ENCODE measurements at places on chromosomes 4 and X. TPM values are rescaled to one million over a fixed set of nuclear protein-coding genes. Genes with fewer than 3 reads are reported as not detected.

Gene PLK4
- 9.2 TPM for polyA plus RNA-seq

DNA sequence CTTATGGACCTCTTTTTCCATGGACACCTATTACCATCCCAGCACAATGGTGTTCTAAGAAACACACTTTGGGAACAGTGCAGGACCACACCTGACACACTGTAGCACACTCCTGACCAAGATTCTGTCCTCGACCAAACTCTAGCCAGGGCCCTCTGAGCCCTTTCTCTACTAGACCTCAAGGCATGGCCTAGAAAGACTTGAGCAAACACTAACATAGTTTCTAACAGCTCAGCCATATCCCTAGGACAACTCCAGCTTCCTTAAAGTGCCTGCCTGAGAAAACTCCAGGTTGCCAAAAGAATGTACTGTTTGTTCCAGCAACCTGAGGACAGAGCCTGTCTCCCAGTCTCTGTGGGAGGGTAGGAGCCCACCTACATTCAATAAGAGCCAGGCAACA lies 48.3 kb downstream of the QDPR start:
- H3K27ac ChIP-seq, result no peak overlapping the region
- H3K27me3 ChIP-seq, result peaks cover 2% of the 10 kb centered on the region
- DNase-seq, result no peak
- no peak overlapping the region for H3K4me3 ChIP-seq
- peaks cover 2% of the 10 kb centered on the region for H3K4me1 ChIP-seq

- H3K4me1 ChIP-seq, result no peaks in the 10 kb centered on the region
- no peak overlapping the region for H3K27ac ChIP-seq
- peak; percentile 69 for DNase-seq
- H3K27me3 ChIP-seq, result no peaks in the 10 kb centered on the region
- H3K36me3 ChIP-seq, result no peaks in the 10 kb centered on the region
- H3K4me3 ChIP-seq, result no peak overlapping the region
These were observed 178.7 kb downstream of the SLIT2 start for GRCh38 chr4:20430259-20430941.

- H3K27me3 ChIP-seq, result no peaks in the 10 kb centered on the region
- H3K27ac ChIP-seq, result peak overlapping the region; percentile 55
- DNase-seq, result peak; percentile 39
- peak overlapping the region; percentile 67 for H3K4me3 ChIP-seq
- H3K36me3 ChIP-seq, result peaks cover 1% of the 10 kb centered on the region
- H3K4me1 ChIP-seq, result no peaks in the 10 kb centered on the region
These were observed 485 bp downstream of the AADAT start for GRCh38 chr4:170089274-170089667.

GRCh38 chr4:134001057-134001456 lies 200.5 kb downstream of the PABPC4L start:
- H3K27me3 ChIP-seq, result no peaks in the 10 kb centered on the region
- H3K4me1 ChIP-seq, result no peaks in the 10 kb centered on the region
- H3K36me3 ChIP-seq, result no peaks in the 10 kb centered on the region
- no peak overlapping the region for H3K27ac ChIP-seq

Gene PNMA5
- polyA plus RNA-seq, result not detected

Gene TRIM60
- polyA plus RNA-seq, result not detected

Gene FAM47A
- polyA plus RNA-seq, result not detected

GRCh38 chr4:87116231-87116630 lies 104.2 kb downstream of the KLHL8 start:
- H3K36me3 ChIP-seq, result peaks cover 19% of the 10 kb centered on the region
- H3K4me1 ChIP-seq, result peaks cover 29% of the 10 kb centered on the region
- DNase-seq, result no peak
- H3K27ac ChIP-seq, result peak overlapping the region; percentile 40
- no peak overlapping the region for H3K4me3 ChIP-seq
- H3K27me3 ChIP-seq, result no peaks in the 10 kb centered on the region

GRCh38 chrX:76428243-76429130 lies 977 bp downstream of the MAGEE1 start:
- H3K27ac ChIP-seq, result no peak overlapping the region
- H3K36me3 ChIP-seq, result no peaks in the 10 kb centered on the region
- no peak for DNase-seq
- H3K27me3 ChIP-seq, result no peaks in the 10 kb centered on the region
- H3K4me1 ChIP-seq, result no peaks in the 10 kb centered on the region
- peak overlapping the region; percentile 90 for H3K4me3 ChIP-seq

DNA sequence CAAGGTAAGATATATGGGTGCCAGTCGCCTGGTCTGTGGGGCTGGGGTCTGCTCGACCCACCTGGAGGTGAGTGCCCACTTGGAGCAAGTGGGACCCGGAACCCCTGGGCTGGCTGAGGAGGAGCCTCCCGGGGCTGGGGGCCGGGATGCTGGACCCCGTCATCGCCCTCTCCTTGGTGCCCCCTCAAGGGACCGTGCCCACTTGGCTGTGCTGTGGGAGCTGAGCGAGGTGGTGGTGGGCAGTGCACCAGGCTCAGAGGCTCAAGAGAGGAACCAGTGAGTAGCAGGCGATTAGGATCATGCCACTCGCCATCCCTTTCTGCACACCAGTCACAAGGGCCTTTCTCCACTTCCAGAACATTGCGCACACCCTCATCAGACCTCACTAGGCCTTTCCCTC lies 203.8 kb upstream of the PSAPL1 start:
- no peak for DNase-seq
- no peaks in the 10 kb centered on the region for H3K36me3 ChIP-seq
- H3K27me3 ChIP-seq, result peaks cover 13% of the 10 kb centered on the region
- no peaks in the 10 kb centered on the region for H3K4me1 ChIP-seq

DNA sequence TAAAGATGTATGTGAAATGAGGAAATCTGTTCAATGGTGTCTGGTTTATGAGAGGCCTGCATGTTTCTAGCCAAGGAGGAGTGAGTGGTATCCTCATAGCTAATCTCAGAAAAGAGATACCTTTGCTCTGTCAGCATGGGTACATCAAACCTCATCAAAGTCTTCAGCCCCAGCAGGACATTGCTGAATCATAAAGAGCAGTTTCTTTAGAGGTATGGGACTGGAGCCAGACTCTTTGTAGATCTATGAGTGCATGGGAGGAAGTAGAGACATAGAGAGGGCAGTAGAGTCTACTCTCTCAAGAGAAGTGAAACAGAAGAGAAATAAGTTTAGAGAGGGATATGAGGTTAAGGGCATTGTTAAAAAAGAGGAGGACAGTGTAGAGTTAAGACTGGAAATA lies 1950.9 kb downstream of the ARAP2 start:
- H3K4me1 ChIP-seq, result no peaks in the 10 kb centered on the region
- no peaks in the 10 kb centered on the region for H3K27me3 ChIP-seq
- H3K36me3 ChIP-seq, result no peaks in the 10 kb centered on the region
- H3K4me3 ChIP-seq, result no peak overlapping the region
- no peak overlapping the region for H3K27ac ChIP-seq

GRCh38 chr4:79315891-79316290 lies 10.0 kb downstream of the NAA11 start:
- H3K4me3 ChIP-seq, result no peak overlapping the region
- no peaks in the 10 kb centered on the region for H3K36me3 ChIP-seq
- DNase-seq, result no peak
- no peaks in the 10 kb centered on the region for H3K27me3 ChIP-seq
- H3K4me1 ChIP-seq, result no peaks in the 10 kb centered on the region
- no peak overlapping the region for H3K27ac ChIP-seq

Gene CSAG1
- not detected for polyA plus RNA-seq

- DNase-seq, result no peak
- no peak overlapping the region for H3K4me3 ChIP-seq
- H3K36me3 ChIP-seq, result no peaks in the 10 kb centered on the region
These were observed 28.1 kb upstream of the HPGDS start for GRCh38 chr4:94370533-94371254.

DNA sequence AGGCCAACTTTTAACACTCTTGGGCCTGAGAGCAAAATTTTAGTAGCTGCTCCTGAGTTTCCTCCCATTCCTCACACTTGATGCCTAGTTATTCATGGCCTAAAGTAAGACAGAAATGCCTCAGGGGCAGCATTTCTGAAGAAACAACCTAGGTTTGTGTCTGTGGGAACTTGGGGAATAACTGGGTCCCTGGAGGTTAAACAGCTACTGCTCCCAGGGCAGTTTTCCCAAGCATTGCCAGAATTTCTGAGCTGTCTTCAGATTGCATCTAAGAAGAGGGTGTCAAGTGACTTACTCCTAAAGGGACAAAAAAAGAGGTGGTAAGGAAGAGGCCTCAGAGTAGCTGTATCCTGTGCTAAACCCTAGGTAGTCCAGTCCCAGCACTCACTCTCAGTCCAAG lies 130.8 kb upstream of the ACSL4 start:
- H3K4me1 ChIP-seq, result no peaks in the 10 kb centered on the region
- DNase-seq, result no peak
- no peak overlapping the region for H3K4me3 ChIP-seq
- peaks cover 5% of the 10 kb centered on the region for H3K27me3 ChIP-seq
- no peak overlapping the region for H3K27ac ChIP-seq

Gene ATXN3L
- polyA plus RNA-seq, result not detected

Gene ANOS1
- 0.07 TPM for polyA plus RNA-seq

DNA sequence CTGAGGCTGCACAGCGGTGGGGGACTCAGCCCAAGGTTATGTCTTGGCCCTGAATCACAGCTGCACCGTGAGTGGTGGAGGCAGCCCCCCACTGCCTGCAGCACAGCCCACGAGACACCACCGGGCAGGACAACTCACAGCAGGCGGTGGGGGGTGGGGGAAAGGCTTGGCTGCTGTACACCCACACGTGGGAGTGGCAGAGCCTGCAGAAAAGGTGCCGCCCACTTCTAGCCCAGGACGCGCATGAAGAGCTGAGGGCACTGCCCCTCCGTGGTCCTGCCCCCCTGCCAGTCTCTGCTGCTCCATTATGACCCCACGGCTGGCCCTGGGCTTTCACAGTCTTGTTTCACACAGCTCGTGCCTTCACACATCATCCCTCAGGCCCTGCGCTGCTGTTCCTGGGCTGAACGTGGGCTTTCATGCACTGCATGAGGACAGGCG lies 40.8 kb downstream of the FGFRL1 start:
- DNase-seq, result no peak
- H3K27me3 ChIP-seq, result peaks cover 36% of the 10 kb centered on the region
- peaks cover 10% of the 10 kb centered on the region for H3K4me1 ChIP-seq
- H3K36me3 ChIP-seq, result no peaks in the 10 kb centered on the region

Gene RADX
- 1.8 TPM for polyA plus RNA-seq

Gene RTL5
- 2.5 TPM for polyA plus RNA-seq

DNA sequence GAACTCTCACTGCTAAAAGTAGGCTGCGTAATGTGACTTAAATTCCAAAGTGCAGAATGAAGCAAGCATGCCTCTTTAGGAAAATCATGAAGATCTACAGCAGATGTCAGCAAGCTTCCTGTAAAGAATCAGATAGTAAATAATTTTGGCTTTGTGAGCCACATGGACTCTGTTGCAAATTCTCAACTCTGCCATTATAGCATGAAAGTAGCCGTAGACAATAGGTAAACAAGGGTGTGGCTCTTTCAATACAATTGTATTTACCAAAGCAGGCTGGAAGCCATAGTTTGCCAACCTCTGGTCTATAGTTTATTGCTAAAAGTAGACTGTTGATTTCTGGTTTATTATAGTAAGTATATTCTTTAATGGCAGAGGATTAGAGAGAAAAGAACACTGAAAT lies 80.3 kb upstream of the FAM9B start:
- no peak for DNase-seq
- H3K27me3 ChIP-seq, result no peaks in the 10 kb centered on the region
- no peaks in the 10 kb centered on the region for H3K36me3 ChIP-seq
- H3K27ac ChIP-seq, result no peak overlapping the region
- no peak overlapping the region for H3K4me3 ChIP-seq

GRCh38 chr4:31234901-31235300 lies 514.7 kb downstream of the PCDH7 start:
- H3K4me3 ChIP-seq, result no peak overlapping the region
- H3K4me1 ChIP-seq, result no peaks in the 10 kb centered on the region
- no peak overlapping the region for H3K27ac ChIP-seq
- no peak for DNase-seq

DNA sequence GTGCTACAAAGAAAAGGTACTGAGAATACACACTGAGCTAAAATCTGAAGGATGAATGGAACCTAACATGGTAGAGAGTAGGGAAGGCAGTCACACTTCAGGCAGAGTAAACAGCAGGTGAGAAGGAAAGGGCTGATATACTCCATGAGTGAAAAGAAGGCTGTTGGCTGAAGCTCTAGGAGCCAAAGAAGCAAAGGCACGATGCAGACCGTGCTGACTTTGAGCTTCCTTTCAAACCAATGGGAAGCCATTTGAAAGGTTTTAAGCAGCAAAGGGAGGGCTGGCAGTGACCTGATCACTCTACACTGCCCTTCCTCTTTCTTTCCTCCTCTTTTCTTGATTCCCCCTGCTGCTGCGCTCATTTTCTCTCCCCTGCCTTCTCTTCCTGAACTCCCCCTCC lies 66.4 kb downstream of the TMEM154 start:
- no peak overlapping the region for H3K27ac ChIP-seq
- H3K4me1 ChIP-seq, result no peaks in the 10 kb centered on the region
- no peaks in the 10 kb centered on the region for H3K36me3 ChIP-seq
- no peak overlapping the region for H3K4me3 ChIP-seq

Gene CXorf65
- not detected for polyA plus RNA-seq

- DNase-seq, result no peak
- H3K27ac ChIP-seq, result peak overlapping the region; percentile 19
- H3K4me1 ChIP-seq, result peaks cover 10% of the 10 kb centered on the region
- H3K4me3 ChIP-seq, result no peak overlapping the region
These were observed 128.4 kb upstream of the TBL1X start for GRCh38 chrX:9336456-9336855.

Gene CCSER1
- polyA plus RNA-seq, result not detected

- H3K27ac ChIP-seq, result no peak overlapping the region
- H3K36me3 ChIP-seq, result no peaks in the 10 kb centered on the region
- no peaks in the 10 kb centered on the region for H3K27me3 ChIP-seq
- H3K4me3 ChIP-seq, result no peak overlapping the region
- DNase-seq, result peak; percentile 39
These were observed 243.6 kb upstream of the DKK2 start for GRCh38 chr4:107279733-107280132.

GRCh38 chrX:19804151-19804550 lies 83.2 kb downstream of the SH3KBP1 start:
- H3K36me3 ChIP-seq, result no peaks in the 10 kb centered on the region
- peaks cover 2% of the 10 kb centered on the region for H3K4me1 ChIP-seq
- H3K27me3 ChIP-seq, result no peaks in the 10 kb centered on the region
- no peak overlapping the region for H3K4me3 ChIP-seq
- DNase-seq, result no peak
- no peak overlapping the region for H3K27ac ChIP-seq

DNA sequence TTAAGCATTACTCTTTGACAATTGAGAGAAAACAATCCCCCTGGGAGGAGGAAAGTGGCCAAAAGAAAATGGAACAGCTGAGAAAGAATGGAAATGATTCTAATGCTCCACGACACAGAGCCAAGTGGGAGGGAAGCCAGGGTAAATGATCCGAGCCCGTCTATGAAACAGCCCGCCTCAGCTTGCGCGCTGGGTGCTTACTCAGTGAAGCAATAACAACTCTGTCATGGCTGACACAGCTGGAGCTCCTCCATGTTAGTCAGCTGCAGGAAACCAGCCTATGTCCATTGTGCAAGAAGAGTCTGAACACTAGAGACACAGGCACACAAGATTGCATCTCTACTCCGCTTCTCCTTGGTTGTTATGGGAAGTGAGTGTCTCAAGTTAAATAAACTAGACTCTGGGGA lies 19.3 kb downstream of the NOA1 start:
- peak; percentile 100 for DNase-seq
- H3K27me3 ChIP-seq, result no peaks in the 10 kb centered on the region
- peaks cover 5% of the 10 kb centered on the region for H3K36me3 ChIP-seq
- no peak overlapping the region for H3K27ac ChIP-seq
- H3K4me3 ChIP-seq, result no peak overlapping the region

Gene RRAGB
- polyA plus RNA-seq, result 14.6 TPM

Data from IMR-90 (cell line).